ENCODE measurements at places on chromosomes 4 and X. TPM values are rescaled to one million over a fixed set of nuclear protein-coding genes. Genes with fewer than 3 reads are reported as not detected.
A peak's percentile ranks its signal among the peaks of the same experiment; 100 is the strongest.

The SPANXA2 gene
- total RNA-seq = not detected

The NOX1 gene
- not detected for total RNA-seq

The MAGEA8 gene
- not detected for total RNA-seq

DNA sequence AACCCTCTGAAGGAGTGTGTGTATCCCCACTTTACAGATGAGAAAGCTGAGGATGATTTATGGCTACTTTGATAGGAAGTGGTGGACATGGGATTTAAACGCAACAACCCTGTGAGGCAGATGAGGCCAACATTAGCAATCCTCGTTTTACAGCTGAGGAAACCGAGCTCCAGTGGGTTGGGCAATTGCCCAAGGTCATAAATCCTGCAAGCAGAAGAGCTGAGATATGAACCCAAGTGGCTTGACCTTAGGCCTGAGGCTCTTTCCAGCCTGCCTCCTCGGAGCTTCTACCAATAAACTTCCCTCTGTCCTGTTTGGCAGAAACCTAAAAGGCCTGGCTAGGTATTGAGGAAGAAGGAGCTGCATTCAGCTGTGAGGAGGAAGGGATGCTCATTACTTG lies 185.5 kb upstream of the RBPJ start:
- DNase-seq = no peak

- DNase-seq = no peak
Measured at GRCh38 chr4:104138116-104138515, 356.6 kb downstream of the CXXC4 start.

DNA sequence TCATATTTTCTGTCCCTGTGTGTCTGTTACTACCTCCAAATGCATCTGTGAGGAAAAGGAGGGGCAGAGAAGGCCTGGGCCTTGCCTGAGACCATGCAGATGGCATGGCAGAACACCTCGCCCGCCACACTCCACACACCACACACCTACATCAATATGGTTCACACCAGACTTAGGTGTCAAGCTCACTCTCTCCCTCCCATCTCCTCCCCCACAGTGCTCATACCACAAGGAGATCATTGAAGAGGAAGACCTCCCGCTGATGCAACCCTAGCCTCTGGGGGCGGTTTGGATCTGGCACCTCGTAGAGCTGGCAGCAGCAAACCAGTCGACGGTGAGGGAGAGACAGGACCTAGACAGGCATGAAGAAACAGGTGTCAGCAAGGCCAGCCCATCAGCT lies 16.6 kb upstream of the KDM5C start:
- DNase-seq = no peak

- no peak for DNase-seq
Measured at GRCh38 chrX:13283512-13283911, 36.3 kb downstream of the ATXN3L start.

- DNase-seq = peak; percentile 56
Measured at GRCh38 chr4:22515888-22516541, at the start of gene ADGRA3. Gene ADGRA3, minus strand, starts transcription at chr4:22516066. Its CDS starts 282 bp downstream, at chr4:22515784.

- DNase-seq = peak; percentile 9
Measured at GRCh38 chr4:38130884-38131283, 170.7 kb downstream of the PTTG2 start.

DNA sequence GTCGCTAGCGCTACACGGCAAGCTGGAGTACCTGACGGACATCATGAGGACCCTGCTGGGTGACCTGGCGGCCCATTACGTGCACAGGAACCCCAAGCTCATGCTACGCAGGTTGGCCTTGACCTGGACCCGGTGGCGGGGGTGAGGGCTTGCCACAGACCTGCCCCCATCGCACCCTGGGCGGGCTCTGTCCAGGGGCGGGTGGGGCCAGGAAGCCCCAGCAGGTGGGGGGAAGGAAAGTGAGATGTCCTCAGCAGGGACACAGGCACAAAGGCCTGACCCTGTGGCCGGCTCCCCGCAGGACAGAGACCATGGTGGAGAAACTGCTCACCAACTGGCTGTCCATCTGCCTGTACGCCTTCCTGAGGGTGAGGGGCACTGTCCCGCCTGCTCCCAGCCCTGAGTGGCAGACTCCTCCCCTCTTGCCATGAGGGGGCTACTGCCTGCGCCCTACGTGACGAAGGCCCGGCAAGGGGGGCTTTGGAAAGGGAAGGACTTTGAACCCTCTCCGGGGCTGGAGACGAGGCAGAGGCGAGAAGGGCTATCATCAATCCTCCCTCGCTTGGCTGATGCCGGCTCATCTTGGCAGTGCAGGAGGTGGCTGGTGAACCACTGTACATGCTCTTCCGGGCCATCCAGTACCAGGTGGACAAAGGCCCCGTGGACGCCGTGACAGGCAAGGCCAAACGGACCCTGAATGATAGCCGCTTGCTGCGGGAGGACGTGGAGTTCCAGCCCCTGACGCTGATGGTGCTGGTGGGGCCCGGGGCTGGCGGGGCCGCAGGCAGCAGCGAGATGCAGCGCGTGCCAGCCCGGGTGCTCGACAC lies 5.3 kb upstream of the SRPK3 start:
- no peak for DNase-seq

- DNase-seq = no peak
Measured at GRCh38 chr4:183797011-183797444, 108.1 kb upstream of the STOX2 start.

- DNase-seq = no peak
Measured at GRCh38 chrX:47187106-47187677, 6.4 kb upstream of the UBA1 start.

GRCh38 chr4:183561905-183562304 lies 57.0 kb downstream of the ING2 start:
- no peak for DNase-seq

DNA sequence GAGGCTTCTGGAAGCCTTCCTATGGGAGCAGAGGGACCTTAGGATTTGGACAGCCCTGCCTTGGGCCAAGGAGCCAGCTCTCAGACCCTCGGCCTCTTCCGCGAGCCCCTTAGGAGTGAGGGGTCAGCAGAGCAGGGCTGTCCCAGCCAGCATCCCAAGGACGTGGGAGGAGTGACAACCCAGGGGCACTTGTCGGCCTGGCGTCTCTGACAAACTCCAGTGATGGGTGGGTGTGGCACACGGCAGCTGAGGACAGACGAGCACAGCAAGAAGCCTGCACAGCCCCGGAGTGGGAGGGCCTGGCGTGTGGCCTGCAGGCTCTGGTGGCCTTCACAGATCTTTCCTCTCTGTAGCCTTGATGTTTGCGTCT lies 11.6 kb upstream of the TNIP2 start:
- no peak for DNase-seq
